Left ventricle myocardium inferior (tissue), 1 donor: ENCODE measurements at places on chromosomes 1 and 21. TPM values are rescaled to one million over a fixed set of nuclear protein-coding genes. Genes with fewer than 3 reads are reported as not detected.

Gene GIPC2
- total RNA-seq = 2.5 TPM

- no peak for DNase-seq
Measured at GRCh38 chr1:213530611-213531320, 457.0 kb upstream of the PROX1 start.

- DNase-seq = no peak
Measured at GRCh38 chr1:170483051-170483450, 48.9 kb upstream of the GORAB start.

DNA sequence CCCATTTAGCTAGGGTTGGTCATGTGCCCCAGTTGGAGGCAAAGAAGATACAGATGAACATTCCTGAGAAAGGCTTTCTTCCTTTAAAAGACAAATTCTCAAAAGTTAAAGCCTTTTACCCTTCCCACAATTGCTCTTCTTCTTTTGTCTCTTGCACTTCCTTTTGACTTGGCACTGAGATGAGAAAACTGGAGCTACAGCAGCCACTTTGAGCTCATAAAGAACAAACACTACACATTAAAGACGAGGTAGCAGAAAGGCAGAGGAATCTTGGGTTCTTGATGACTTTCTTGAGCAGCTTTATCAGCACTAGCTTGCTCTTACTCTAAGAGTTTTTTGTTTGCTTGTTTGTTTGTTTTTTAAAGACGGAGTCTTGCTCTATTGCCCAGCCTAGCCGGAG lies 92.2 kb downstream of the DAB1 start:
- no peak for DNase-seq

DNA sequence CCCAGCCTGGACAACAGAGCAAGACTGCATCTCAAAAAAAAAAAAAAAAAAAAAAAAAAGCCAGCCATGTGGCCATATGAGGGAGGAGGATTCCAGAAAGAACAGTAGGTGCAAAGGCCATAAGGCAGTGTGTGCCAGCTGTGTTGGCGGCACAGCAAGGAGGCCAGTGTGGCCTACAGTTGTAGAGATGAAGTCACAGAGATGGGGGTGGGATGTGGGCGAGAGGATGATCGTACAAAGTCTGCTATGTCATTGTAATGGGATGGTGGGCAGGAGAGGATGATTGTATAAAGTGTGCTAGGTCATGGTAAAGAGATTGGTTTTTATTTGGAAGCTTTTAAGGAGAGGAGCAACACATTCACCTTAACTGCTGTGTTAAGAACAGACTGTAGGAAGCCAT lies 9.8 kb upstream of the CR1 start:
- no peak for DNase-seq

Gene MAPKAPK2
- 215 TPM for total RNA-seq

Gene LAPTM5
- total RNA-seq = 18.8 TPM

DNA sequence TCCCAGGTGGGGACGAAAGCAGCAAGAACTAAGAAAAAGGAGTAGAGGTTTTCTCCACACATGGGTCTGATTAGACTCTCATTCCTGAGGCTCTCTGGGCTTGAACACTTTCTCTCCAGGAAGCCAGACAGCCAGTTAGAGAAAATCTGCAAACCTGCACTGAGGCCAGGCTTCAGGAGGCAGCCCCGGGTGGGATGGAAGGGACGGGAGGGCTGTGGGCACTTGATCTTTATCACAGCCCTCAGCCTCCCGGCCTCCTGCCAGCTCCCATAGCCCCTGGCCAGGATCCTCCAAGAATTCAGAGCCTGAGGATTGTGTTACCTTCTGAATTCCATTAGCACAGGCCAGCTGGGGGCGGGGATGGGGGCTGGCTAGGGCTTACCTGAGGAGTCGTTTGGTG lies 40.1 kb downstream of the SERTAD4 start:
- DNase-seq = no peak

DNA sequence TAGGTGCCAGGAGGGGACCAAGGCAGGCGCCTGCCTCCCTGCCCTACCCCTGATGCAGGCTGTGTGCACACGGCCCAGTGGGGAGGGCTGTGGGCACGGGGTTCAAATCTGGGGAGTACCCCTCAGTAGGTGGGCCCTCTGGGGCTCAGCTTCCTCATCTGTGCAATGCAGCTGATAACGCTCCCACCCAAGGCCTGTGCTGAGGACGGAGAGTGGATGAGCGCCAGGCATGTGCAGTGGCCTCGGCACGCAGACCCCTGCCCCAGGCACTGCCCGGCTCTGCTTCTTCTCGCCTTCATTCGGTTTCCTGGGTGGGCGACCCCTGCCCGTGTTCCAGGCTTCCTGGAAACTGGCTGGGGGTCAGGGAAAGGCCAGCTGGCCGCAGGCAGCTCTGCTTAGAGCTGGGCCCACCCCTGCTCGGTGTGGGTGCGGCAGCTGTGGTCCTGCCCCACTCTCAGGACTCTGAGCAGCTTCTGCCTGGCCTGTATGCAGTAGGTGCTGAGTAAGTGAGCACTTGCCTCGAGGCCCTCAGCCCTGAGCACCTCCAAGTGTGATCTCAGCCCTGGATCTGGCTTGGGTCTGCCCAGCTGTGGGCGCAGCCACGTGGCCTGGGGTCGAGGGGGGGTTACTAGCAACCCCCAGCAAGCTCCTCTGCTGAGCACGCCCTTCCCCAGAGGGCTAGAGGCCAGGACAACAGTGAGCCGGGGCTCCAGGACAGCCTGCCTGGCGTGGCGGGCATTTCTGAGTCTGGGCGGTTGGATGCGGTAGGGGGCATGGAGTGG lies 11.9 kb upstream of the TNFRSF14 start:
- DNase-seq = no peak

Gene OLFML2B
- 3.4 TPM for total RNA-seq

DNA sequence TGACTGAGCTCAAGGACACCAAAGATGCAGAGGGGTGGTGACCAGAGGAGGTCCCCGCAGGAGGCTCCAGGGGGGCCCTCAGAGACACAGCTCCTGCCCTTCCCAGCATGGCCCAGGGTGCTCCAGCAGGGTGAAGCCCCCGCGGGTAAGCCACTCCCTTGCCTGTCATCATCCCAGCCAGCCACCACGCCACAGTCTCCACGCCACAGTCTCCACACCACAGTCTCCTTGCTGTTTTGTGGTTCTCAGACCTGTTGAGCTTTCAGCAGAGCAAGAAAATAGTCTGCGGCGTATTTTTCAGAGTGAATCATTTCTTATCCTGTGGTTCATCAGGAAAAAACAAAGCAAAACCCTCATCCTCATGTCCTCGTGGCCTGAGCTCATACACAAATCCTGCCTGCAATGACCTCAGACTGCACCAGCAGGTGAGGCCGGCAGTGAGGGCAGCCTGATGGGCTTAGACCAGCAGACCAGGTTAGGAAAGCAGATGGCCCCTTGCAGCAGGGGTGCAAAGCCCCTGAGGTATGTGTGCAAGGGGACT lies 25.7 kb upstream of the ABCG1 start:
- DNase-seq = no peak

DNA sequence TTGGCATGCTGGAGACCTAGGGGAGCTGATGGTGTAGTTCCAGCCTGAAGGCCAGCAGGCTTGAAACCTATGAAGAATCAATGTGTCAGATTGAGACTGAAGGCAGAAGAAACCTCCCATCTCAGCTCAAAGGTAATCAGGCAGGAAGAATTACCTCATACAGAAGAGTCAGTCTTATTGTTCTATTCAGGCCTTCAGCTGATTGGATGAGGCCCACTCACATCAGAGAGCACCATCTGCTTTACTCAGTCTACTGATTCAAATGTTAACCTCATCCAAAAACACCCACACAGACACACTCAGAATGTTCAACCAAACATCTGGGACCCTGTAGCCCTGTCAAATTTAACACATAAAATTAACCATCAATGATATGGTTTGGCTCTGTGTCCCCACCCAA lies 13.7 kb upstream of the CCN1 start:
- DNase-seq = no peak

GRCh38 chr1:152035539-152036266 lies 1.1 kb downstream of the S100A11 start:
- DNase-seq = no peak

Gene PLA2G2C
- total RNA-seq = not detected

DNA sequence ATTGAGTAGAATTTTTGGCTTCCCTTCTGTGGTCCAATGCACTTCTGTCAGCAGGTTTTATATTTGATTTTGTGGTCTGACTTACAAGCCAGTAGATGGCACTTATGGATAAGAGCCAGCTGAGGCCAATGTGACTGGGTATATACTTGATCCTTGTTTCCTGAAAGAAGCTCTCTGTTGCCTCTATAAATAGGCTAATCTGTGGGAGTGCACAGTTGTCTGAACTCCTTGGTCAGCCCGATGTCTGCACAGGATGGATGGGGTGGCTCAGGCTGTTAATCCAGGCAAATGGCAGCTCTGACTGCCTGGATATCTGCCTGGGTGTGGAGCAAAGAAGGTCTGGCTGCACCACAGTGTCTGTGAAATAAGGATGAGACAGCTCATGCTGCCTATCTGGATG lies 1183.7 kb upstream of the PRMT6 start:
- DNase-seq = no peak

DNA sequence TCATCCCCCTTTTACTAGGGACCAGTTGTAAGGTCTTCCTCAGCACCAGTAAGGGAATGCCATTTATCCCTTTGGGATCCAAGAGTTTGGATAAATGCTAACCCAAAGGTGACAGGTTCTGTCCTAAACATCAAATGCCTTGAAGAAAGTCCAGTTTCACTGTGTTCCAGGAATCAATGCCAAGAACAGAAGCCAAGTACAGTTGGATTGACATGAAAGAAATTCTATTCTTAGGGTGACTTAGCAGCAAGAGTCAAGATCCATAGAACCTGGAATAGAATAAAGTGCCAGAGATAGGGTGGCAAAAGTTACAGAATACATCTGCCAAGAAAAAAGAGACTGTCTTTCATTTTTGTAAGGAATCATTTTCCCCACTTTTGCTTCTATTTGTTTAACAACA lies 94.9 kb upstream of the ADAMTS5 start:
- no peak for DNase-seq

DNA sequence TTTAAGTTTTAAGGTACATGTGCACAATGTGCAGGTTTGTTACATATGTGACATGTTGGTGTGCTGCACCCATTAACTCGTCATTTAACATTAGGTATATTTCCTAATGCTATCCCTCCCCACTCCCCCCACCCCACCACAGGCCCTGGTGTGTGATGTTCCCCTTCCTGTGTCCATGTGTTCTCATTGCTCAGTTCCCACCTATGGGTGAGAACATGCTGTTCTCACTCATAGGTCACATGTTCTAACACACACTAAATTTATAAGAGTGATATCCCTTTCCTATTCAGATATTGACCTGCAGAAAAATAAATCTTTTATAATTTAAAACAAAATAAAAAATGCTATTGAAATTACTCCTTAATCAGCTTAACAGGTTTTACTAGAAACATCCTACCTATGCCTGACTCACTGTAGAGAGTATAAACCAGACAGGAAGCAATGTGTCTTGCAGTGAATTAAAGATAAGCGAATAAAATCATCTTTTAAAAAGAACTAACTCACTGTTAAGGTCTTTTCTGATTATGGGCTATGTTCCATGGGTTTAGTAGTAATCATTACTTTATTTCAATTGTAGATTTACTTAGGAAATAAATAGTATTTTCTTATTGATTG lies 82.0 kb upstream of the DPH5 start:
- DNase-seq = no peak

- DNase-seq = no peak
Measured at GRCh38 chr21:14686466-14687267, 140.6 kb upstream of the SAMSN1 start.

DNA sequence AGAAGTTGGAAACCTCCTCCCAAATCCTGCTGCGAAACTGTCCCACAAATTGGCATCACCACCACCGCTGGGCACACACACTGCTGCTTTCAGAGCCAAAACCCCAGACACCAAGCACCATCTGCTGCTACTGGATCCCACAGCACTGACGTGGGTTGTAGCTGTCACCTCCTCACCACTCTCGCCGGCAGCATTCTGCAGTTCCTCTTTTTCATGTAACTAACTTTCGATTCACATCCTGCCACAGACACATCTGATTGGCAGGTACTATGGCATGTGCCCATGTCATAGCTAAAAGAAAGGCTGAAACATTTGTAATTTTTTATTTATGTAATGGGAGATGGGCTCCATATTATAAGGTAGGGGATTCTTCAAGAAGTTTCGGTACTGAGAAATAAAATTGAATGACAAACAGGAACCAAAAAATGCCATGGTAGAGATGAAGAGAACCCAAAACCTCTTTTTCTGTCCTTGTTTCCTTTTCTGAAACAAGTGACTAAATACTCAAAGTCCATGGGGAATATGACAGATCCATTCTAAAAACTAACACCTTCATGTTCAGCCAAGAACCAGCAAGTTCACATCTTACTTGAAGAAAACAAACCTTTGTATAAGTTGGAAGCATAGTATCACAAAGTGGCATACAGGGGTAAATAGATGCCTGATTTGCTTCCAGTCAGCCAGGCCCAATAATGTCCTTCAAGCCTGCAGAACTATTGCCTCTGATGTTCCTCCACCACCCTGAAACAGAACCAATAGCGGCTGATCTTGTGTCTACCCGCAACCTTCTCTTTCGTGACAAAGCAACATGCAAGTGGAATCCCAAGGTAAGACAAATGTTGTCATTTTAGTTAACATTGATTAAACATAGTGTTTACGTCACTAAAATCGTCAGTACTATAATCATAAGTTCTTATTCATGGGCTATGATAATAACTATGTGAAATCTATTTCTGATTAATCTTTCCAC lies 26.6 kb upstream of the RGS13 start:
- peak; percentile 25 for DNase-seq

GRCh38 chr1:198024782-198025181 lies 107.6 kb downstream of the LHX9 start:
- no peak for DNase-seq

- DNase-seq = no peak
Measured at GRCh38 chr1:44531785-44532566, 126.9 kb downstream of the RNF220 start.

- no peak for DNase-seq
Measured at GRCh38 chr1:2972879-2973575, 48.2 kb upstream of the ACTRT2 start.

GRCh38 chr1:19468397-19468956 lies 16.9 kb downstream of the CAPZB start:
- no peak for DNase-seq

Gene AMY1B
- total RNA-seq = not detected

Gene ARHGEF16
- 0.52 TPM for total RNA-seq

Gene FCRLB
- 0.33 TPM for total RNA-seq

DNA sequence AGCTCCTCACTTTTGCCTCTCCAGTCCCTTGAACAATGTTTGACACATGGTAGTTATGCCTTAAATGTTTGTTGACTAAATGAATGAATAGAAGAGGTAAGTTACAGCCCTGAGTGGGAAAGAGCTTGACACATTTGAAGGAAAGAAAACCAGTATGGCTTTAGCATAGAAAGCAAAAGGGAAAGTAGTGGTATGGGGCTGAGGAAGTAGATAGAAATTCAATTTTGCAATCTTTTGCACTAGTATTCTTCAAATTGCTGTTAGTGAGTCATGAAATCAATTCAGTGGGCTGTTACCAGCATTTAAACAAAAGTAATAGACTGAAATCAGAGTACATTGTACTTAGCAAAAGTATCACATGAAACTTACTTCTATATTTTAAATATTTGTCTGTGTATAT lies 21.1 kb downstream of the PLA2G4A start:
- DNase-seq = no peak

- DNase-seq = no peak
Measured at GRCh38 chr1:118716775-118717174, 271.4 kb downstream of the TBX15 start.
